ENCODE measurements at places on chromosomes 5 and 9.

GRCh38 chr9:132937463-132937901 is 6.9 kb downstream of the TSC1 start:
- no peak for DNase-seq

GRCh38 chr5:145236127-145236526 is 599.0 kb downstream of the PRELID2 start:
- no peak for DNase-seq

GRCh38 chr9:117775591-117775990 is 71.4 kb downstream of the TLR4 start:
- DNase-seq: no peak

- DNase-seq: no peak
Observed at GRCh38 chr9:121463026-121463807, 36.4 kb downstream of the GGTA1 start.

DNA sequence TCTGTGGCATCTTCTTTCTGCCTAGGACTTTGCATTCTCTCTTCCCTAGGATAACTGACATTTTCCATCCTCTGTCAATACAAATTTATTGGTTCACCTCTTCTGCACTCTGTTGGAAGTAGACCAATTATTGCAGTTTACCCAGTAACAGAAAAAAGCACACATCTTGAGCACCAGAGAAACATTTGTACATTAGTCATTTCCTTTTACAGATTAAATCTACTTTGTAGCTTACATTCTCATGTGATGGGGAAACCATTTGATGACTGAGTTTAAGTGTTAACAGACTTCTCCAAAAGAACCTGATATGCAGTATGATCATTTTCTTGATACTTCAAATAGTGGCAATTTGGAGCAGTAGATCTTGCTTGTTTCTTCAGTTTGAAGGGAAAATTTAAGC is 1098.8 kb downstream of the DTWD2 start:
- DNase-seq: no peak

GRCh38 chr9:14530841-14531240 is 162.4 kb downstream of the ZDHHC21 start:
- DNase-seq: no peak

Measured in dorsolateral prefrontal cortex (tissue), 122 donors.